ENCODE measurements at places on chromosomes 12 and 14.

DNA sequence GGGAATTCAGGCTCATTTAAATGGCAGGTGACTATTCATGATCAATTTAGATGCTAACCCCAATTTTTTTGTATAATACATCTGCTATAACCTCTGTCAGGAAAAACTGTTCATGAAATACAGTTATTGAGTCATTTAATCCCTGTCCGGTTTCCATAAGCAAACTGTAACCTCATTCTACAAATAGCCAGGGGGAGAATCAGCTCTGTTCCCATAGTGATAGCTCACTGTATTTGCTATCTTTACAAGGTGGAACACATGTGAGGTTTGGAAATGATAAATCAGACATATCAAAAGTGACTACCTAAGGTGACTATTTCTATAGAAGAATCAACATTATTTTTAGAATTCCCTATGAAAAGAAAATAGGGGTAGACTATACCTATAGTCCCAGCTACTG is 38.6 kb upstream of the VPS33A start:
- peaks cover 7% of the 10 kb centered on the region for H3K36me3 ChIP-seq
- H3K4me1 ChIP-seq: no peaks in the 10 kb centered on the region
- H3K27ac ChIP-seq: no peak overlapping the region
- DNase-seq: no peak

GRCh38 chr12:108515916-108516315 is 839 bp downstream of the FICD start:
- DNase-seq: peak; percentile 10
- H3K27me3 ChIP-seq: no peaks in the 10 kb centered on the region
- H3K4me1 ChIP-seq: peaks cover 30% of the 10 kb centered on the region
- H3K4me3 ChIP-seq: peak overlapping the region; percentile 87

GRCh38 chr12:68611094-68611805 is 551 bp downstream of the RAP1B start:
- peak overlapping the region; percentile 93 for H3K27ac ChIP-seq
- H3K36me3 ChIP-seq: peaks cover 40% of the 10 kb centered on the region
- peak overlapping the region; percentile 96 for H3K4me3 ChIP-seq
- no peaks in the 10 kb centered on the region for H3K27me3 ChIP-seq

DNA sequence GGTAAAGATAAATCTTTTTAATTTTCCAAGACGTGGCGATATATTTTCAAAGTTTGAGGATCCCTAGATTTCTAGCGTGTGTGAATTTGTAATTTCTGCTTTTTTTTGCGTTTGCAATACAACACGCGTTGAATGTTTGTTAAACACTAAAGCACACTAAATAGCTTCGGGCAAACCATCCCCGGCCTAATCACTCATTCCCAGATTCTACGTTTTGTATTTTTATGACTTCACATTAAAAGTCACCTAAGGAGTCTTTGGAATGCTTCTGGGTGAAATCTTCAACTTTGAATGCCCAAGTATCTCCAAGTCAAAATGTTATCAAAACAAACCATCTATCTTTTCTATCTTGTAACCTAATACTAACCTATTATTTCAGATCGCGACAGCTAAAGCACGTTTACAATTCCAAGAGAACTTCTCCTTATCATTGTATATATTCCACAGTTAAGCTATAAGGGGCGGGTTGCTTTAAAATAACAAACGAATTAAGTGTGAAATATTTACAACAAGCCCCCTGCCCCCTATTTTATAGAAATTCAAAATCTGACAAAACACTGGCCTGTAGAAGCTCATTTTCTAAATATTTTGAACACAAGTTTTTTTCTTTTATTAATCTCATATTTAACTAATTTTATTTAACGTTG is 1.1 kb downstream of the ALX1 start:
- no peak overlapping the region for H3K27ac ChIP-seq
- no peak for DNase-seq
- H3K4me3 ChIP-seq: peak overlapping the region; percentile 1
- peaks cover 6% of the 10 kb centered on the region for H3K4me1 ChIP-seq

GRCh38 chr12:25985316-25986175 is 27.1 kb downstream of the RASSF8 start:
- H3K4me1 ChIP-seq: no peaks in the 10 kb centered on the region
- H3K27me3 ChIP-seq: no peaks in the 10 kb centered on the region
- H3K36me3 ChIP-seq: no peaks in the 10 kb centered on the region
- H3K4me3 ChIP-seq: no peak overlapping the region

- H3K27me3 ChIP-seq: no peaks in the 10 kb centered on the region
- peaks cover 23% of the 10 kb centered on the region for H3K4me1 ChIP-seq
- H3K36me3 ChIP-seq: peaks cover 43% of the 10 kb centered on the region
- DNase-seq: no peak
- H3K4me3 ChIP-seq: no peak overlapping the region
Observed at GRCh38 chr12:21499765-21500164, 1.7 kb downstream of the RECQL start.

DNA sequence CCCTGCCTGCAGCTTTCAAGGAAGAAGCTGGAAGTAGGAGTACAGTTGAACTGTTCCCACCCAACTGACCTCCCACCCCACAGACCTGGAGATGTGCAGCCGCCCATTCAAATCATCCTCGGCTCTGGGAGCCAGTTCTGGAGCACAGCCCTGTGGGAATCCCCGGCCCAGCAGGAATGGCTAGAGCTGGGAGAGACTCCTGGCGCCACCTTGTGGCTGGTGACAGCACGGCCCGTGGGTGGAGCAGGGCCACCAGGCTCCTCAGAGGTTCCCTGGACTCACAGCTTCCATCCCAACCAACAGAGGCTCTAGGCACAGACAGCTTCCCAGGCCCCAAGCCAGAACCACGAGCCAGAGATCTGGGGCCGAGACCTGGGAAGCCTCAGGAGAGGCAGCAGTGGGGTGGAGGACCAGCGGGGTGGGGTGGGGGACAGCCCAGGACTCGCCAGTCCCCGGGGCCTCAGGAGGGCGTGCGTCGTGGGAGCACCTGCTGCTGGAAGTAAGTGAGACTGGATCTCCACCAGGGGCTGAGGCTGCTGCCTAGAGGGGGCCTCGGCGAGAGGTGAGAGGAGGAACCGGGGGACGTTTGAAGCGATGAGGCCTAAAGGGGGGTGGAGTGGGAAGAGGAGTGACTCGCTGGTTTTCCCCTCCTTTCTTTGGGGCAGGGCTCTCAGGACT is 43.4 kb downstream of the RNF34 start:
- H3K36me3 ChIP-seq: peaks cover 22% of the 10 kb centered on the region
- H3K27me3 ChIP-seq: no peaks in the 10 kb centered on the region
- peak; percentile 78 for DNase-seq
- H3K4me1 ChIP-seq: peaks cover 11% of the 10 kb centered on the region
- H3K27ac ChIP-seq: no peak overlapping the region
- no peak overlapping the region for H3K4me3 ChIP-seq

DNA sequence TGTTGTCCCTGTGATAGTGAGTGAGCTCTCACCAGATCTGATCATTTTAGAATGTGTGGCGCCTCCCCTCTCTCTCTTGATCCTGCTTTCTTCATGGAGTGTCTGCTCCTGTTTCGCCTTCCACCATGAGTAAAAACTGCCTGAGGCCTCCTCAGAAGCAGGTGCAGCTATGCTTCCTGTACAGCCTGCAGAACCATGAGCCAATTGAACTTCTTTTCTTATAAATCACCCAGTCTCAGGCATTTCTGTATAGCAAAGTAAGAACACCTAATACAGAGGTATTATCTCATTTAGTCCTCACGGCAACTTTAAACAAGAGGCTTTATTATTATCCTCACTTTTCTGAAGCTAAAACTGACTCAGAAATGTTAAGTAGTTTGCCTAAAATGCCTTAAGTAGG is 81.3 kb upstream of the BTG1 start:
- no peaks in the 10 kb centered on the region for H3K27me3 ChIP-seq
- peaks cover 9% of the 10 kb centered on the region for H3K4me1 ChIP-seq
- H3K4me3 ChIP-seq: no peak overlapping the region

DNA sequence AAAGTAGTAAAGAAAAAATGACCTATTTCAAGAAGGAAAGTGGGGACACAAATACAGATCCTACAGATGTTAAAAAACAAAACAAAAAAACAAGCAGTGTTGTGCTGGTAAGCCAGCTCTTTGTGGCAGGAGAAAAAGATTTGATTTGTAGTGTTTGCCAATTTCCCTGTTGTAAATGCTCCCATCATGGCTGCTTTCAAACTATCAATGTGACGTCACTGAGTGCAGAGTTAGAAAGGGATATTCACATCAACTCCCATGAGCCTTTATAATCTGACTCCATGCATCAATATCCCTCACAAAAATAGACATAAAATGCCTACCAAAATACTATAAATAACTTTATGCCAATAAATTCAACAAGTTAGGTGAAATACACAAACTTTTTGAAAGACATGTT is 32.2 kb upstream of the BCL11B start:
- peaks cover 7% of the 10 kb centered on the region for H3K27me3 ChIP-seq
- peaks cover 5% of the 10 kb centered on the region for H3K36me3 ChIP-seq

DNA sequence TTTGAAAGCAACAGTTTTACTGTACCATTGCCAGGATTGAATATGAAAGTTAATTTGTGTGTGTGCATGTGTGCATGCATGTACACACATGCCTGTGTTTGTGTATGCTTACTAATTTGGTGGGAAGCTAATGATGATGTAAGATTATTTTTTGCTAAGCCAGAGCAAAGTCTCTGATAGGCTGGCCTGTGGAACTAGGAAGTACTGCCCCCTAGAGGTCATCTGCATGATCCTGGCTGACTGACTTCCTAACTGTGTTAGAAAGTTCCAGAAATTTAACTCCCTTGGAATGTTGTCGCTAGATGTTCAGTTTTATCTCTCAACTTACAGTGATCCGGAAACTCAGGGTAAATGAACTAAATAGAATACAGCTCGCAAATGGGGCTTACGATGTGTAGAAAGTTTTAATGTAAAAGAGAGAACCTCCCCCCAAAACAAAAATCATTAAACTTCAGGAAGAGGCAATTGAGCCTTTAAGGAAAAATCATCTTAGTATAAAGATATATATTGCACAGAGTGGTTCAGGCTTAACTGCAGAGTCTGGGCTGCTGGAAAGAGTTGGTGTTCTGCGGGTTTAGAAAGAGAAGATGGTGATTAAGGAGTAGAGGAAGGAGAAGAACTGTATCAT is 34.3 kb upstream of the SLC38A1 start:
- no peaks in the 10 kb centered on the region for H3K36me3 ChIP-seq
- no peaks in the 10 kb centered on the region for H3K27me3 ChIP-seq
- H3K4me3 ChIP-seq: no peak overlapping the region
- H3K4me1 ChIP-seq: peaks cover 9% of the 10 kb centered on the region
- no peak overlapping the region for H3K27ac ChIP-seq

- H3K36me3 ChIP-seq: no peaks in the 10 kb centered on the region
- peak within 1 kb of the TSS; percentile 81 for H3K4me3 ChIP-seq
- H3K27ac ChIP-seq: peak within 1 kb of the TSS; percentile 69
- DNase-seq: peak; percentile 27
- H3K4me1 ChIP-seq: peaks cover 33% of the 10 kb centered on the region
- peaks cover 10% of the 10 kb centered on the region for H3K27me3 ChIP-seq
Observed at GRCh38 chr14:61281186-61281947, at the start of gene TMEM30B. Gene TMEM30B (minus strand): TSS chr14:61281338. CDS start chr14:61281147, 191 bp downstream.

- H3K36me3 ChIP-seq: no peaks in the 10 kb centered on the region
- H3K4me3 ChIP-seq: no peak overlapping the region
- H3K27me3 ChIP-seq: peaks cover 15% of the 10 kb centered on the region
- DNase-seq: peak; percentile 99
- no peak overlapping the region for H3K27ac ChIP-seq
- no peaks in the 10 kb centered on the region for H3K4me1 ChIP-seq
Observed at GRCh38 chr14:106417224-106418049, 891.1 kb downstream of the TMEM121 start.

GRCh38 chr12:52487211-52487610 is 5.8 kb downstream of the KRT6A start:
- no peaks in the 10 kb centered on the region for H3K36me3 ChIP-seq
- H3K4me1 ChIP-seq: no peaks in the 10 kb centered on the region
- no peak for DNase-seq
- H3K27ac ChIP-seq: no peak overlapping the region

DNA sequence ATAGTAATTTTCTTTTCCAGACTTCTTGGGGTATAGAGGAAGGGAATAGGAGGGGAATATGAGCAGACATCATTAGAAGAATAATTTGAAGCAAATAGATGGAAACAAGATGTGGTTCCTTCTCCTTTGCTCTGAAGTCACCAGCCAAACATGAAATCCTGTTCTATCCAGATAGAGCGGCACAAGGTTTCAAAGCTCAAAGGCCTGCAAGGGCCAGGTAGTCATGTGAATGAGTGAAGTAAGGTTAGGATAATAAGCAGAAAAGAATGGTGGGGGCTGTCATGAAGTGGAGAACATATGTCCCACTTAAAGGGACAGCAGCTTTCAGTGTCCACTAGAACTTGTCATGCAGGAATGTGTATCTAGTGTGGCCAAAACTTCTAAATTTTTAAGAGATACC is 2.5 kb upstream of the IKZF4 start:
- H3K4me1 ChIP-seq: peaks cover 43% of the 10 kb centered on the region
- H3K4me3 ChIP-seq: no peak overlapping the region
- DNase-seq: no peak
- no peaks in the 10 kb centered on the region for H3K27me3 ChIP-seq
- peaks cover 1% of the 10 kb centered on the region for H3K36me3 ChIP-seq

DNA sequence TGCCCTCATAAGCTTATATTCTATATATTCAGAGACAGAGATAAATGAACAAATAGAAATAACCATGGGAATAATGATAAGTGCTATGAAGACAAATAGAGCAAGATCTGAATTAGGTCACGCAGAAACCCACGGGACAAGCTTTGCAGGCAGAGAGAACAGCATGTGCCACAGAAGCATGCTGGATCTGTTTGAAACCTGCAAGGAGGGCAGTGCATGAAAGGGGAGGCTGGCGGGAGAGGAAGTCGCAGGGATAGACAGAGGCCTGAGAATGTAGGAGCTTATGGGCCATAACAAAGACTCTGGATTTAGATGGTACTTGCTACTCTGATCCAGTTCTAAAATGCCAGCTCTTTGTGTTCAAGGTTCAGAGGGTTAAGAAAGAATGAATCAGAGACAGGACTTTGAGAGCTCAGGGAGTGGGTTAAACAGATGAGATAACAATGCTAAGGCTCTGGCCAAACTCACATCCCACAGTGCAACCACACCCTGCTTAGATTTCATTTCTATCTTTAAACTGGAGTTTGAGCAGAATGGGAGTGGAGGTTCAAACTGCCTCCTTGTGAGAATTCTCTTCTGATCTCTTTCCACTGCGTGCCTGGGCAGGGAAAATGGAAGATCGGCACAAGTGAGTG is 49.2 kb upstream of the PPP1R12A start:
- no peaks in the 10 kb centered on the region for H3K36me3 ChIP-seq
- peaks cover 3% of the 10 kb centered on the region for H3K27me3 ChIP-seq
- no peak overlapping the region for H3K27ac ChIP-seq
- no peak overlapping the region for H3K4me3 ChIP-seq

GRCh38 chr12:120614848-120615247 is 25.6 kb upstream of the CABP1 start:
- DNase-seq: no peak
- H3K4me1 ChIP-seq: peaks cover 14% of the 10 kb centered on the region
- no peaks in the 10 kb centered on the region for H3K36me3 ChIP-seq
- H3K27ac ChIP-seq: peak overlapping the region; percentile 71

GRCh38 chr12:14810953-14811483 is 3.0 kb downstream of the SMCO3 start:
- H3K4me3 ChIP-seq: no peak overlapping the region
- peaks cover 15% of the 10 kb centered on the region for H3K4me1 ChIP-seq
- DNase-seq: no peak
- H3K27ac ChIP-seq: peak overlapping the region; percentile 9

Data from activated naive CD8-positive, alpha-beta T cell treated with anti-CD3 and anti-CD28 coated beads, Interleukin-2, amount 50 U/mL, for 24 hours (primary cell).